Vagina (tissue), 2 donors: ENCODE measurements at places on chromosomes 11 and 22.
A peak's percentile ranks its signal among the peaks of the same experiment; 100 is the strongest.

DNA sequence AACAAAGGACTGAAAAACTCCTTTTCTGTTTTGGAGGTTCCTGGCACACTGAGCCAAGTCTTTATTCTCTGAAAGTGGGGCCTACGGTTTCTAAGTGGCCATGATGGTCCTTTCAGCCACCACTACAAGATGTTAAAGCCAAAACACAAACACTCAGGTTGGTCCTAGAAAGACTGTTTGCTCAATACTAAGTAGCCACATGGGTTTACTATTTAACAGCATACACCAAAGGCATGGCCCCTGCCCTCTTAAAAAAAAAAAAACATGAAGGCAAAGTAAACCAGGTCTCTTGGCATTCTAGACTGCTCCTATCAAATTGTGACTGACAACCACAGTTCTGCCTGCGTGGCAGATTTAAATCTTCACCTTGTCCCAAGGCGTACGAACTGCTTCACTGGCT is 123.6 kb upstream of the BID start:
- H3K27me3 ChIP-seq: no peaks in the 10 kb centered on the region
- no peak overlapping the region for H3K4me3 ChIP-seq
- no peaks in the 10 kb centered on the region for H3K4me1 ChIP-seq

- no peak overlapping the region for H3K4me3 ChIP-seq
- no peaks in the 10 kb centered on the region for H3K4me1 ChIP-seq
- no peak overlapping the region for H3K27ac ChIP-seq
- H3K27me3 ChIP-seq: no peaks in the 10 kb centered on the region
- H3K36me3 ChIP-seq: no peaks in the 10 kb centered on the region
- DNase-seq: no peak
These were observed 20.0 kb downstream of the PATE3 start for GRCh38 chr11:125807909-125808308.

GRCh38 chr22:19579880-19580279 is 55.7 kb upstream of the CLDN5 start:
- H3K27me3 ChIP-seq: no peaks in the 10 kb centered on the region
- no peaks in the 10 kb centered on the region for H3K36me3 ChIP-seq
- DNase-seq: no peak
- no peak overlapping the region for H3K27ac ChIP-seq

GRCh38 chr11:113317339-113317738 is 3.0 kb downstream of the TTC12 start:
- H3K27me3 ChIP-seq: no peaks in the 10 kb centered on the region

- H3K36me3 ChIP-seq: no peaks in the 10 kb centered on the region
- no peak overlapping the region for H3K27ac ChIP-seq
- no peak for DNase-seq
- H3K4me1 ChIP-seq: no peaks in the 10 kb centered on the region
- no peaks in the 10 kb centered on the region for H3K27me3 ChIP-seq
- no peak overlapping the region for H3K4me3 ChIP-seq
These were observed 643.9 kb downstream of the TBC1D22A start for GRCh38 chr22:47406180-47406834.

DNA sequence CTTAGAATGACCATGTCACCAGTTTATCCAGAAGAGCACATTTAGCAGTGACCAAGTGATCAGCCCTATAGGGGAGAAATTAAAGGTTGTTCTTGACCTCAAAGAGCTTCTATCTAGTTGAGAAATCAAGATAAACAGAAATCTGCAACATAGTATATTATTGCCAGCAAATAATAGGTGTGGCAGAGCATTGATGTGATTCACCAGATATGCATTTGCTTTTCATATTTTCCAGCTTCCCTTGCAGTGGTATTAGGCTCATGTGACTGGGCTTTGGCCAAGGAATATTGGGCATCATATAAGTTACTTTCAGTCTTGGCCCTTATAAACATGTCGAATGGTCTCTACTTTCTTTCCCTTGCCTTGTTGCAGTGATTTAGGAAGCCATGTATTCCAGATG is 34.5 kb downstream of the COMMD9 start:
- no peaks in the 10 kb centered on the region for H3K4me1 ChIP-seq
- H3K36me3 ChIP-seq: no peaks in the 10 kb centered on the region
- no peak overlapping the region for H3K4me3 ChIP-seq
- no peak overlapping the region for H3K27ac ChIP-seq
- no peaks in the 10 kb centered on the region for H3K27me3 ChIP-seq
- no peak for DNase-seq

- H3K4me1 ChIP-seq: no peaks in the 10 kb centered on the region
- H3K4me3 ChIP-seq: no peak overlapping the region
- no peaks in the 10 kb centered on the region for H3K36me3 ChIP-seq
- DNase-seq: no peak
- H3K27ac ChIP-seq: no peak overlapping the region
These were observed 161.3 kb downstream of the MYO18B start for GRCh38 chr22:25903294-25903693.

DNA sequence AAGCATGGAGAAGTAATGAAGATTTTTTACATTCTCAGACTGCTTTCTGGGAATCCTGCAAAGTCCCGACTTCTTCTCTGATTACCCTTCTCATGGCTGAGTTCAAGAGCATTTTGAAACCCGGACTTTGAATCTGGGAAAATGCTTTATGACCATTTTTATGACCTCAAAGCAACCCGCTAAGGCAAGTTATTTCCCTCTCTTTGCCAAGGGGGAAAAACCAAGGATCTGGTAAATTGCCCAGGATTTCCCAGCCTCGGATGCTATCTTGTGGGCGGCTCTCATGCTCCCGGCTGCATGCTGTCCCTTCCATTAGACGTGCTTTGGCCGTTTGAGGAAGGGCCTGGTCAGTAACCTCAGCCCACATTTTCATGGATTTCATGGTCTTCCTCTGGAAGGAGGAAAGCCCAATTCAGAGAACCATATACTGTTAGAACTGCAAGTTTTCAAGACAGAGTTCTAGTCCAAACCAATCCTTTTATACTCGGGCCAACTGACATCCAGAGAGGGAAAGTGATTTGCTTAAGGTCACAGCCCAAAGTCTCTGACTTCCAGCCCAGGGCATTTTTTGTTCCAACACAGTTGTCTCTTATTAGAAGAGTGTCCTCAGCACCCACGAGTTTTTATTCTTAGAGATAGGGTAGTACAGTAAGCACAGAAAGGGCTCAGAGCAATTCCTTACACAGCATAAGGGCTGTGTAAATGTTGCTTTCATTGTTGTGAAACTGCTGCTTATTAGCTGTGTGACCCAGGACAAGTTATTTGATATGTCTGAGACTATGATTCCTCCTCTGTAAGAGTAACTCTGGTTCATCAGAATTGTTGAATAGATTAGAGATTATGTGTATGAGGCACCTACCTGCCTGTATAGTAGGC is 77.4 kb downstream of the NAV2 start:
- no peak overlapping the region for H3K27ac ChIP-seq
- H3K36me3 ChIP-seq: no peaks in the 10 kb centered on the region
- H3K27me3 ChIP-seq: no peaks in the 10 kb centered on the region
- H3K4me3 ChIP-seq: no peak overlapping the region
- no peak for DNase-seq

DNA sequence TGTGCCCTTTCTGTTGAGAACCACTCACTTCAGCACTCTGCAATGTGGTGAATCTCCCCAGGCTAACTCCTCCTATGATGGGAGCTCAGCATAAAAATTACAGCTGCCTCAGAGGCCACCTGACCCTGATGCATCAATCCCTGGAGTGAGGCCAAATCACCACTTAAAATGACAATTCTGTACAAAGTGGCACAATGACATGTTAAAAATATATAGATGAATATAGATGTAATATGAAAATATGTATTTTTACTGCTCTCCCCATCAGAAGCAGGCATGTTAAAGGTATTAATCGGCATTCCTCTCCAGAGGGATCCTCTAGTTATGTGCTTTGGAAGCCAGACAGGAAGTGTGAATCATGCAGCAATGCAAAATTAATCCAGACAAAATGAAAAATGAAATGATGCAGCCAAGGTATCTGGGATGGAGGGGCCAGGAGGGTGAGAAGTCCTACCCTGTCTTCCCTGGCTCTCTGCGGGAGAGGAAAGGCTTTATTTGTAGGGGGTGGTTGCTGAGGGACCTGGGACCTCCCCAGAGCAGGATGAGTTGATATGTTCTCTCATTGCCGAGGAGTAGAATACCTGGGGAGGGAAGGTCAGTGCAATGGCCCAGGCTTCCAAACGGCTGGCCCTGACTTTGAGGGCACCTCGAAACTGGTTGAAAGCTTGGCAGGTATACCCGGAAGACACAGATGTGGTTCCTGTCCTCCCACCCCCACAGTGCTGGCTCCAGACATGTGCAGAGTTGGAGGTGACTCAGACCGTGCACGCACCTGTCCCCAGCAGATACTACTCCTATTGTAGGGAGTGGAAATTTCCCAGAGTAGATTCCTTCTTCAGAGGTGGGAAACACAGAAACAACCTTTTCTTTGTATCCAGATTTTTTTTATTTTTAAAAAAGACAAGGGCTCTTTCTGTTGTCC is 347.9 kb upstream of the NCAM1 start:
- peaks cover 27% of the 10 kb centered on the region for H3K4me1 ChIP-seq
- DNase-seq: peak; percentile 90
- H3K4me3 ChIP-seq: no peak overlapping the region

DNA sequence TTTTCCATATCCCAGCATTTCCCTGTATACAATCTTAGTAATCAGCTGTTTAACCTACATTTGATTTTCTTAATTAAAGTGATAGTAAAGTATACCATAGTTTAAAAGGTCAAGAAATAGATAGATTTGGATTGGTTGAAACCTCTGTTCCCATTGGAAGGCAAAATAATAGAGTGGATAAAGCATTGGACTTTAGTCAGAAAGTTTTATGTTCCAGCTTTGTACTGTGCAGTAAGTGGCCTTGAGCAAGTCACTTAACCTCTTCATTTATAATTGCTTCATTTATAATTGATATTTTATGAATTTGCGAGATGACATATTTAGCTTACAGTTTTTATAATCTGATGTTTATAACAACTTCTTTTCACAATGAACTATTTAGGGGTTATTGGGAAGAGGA is 3.6 kb downstream of the ZFP91 start:
- H3K4me1 ChIP-seq: peaks cover 58% of the 10 kb centered on the region
- H3K36me3 ChIP-seq: no peaks in the 10 kb centered on the region
- no peak for DNase-seq
- H3K27ac ChIP-seq: no peak overlapping the region
- no peaks in the 10 kb centered on the region for H3K27me3 ChIP-seq

DNA sequence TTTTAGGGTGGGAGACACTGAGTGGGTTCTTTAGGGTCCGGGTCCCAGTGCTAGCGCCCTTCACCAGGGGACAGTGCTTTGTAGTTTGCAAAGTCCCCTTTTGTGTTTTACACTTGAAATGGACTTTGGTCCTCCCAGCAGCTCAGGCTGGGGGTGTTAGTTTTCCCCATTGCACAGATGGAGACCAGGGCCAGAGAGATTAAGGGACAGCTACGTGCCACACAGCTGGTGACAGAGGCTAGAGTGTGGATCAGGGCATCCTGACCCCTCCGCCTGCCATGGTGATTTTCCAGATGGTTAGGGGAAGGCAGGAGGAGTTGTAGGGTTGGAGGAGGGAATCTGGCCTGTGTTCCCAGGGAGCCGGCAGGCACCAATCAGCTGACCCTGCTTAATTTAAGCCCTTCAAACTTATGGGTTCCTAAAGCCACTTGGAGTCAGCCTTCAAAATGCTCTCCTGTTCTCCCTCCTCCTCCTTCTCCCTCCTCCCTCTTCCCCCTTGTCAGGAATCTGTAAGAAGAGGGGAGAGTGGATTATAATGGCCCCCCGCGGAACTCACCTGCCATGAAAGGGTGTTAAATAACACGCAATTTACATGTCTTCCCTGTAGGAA is 22.5 kb upstream of the MPPED1 start:
- DNase-seq: no peak
- H3K36me3 ChIP-seq: no peaks in the 10 kb centered on the region
- no peaks in the 10 kb centered on the region for H3K27me3 ChIP-seq
- H3K4me1 ChIP-seq: no peaks in the 10 kb centered on the region

DNA sequence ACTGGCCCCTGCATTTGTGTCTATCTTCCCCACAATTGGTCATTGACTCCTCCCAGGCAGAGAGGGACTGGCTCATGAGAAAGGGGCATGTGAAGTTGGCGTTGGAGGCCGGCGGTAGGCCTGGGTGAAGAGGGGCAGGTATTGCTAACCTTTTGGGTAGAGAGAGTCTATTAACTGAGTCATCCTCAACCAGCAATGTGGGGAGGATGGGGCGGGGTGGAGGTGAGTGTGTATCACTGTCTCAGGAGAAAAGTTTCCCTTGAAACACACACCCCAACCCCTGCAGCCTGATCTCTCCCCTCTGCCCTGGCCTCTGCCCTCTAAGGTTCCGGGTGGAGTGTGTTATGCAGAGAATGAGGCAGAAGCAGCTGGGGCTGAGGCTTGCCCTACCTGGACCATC is 60.1 kb upstream of the PHF21B start:
- H3K4me3 ChIP-seq: no peak overlapping the region
- no peaks in the 10 kb centered on the region for H3K27me3 ChIP-seq
- H3K36me3 ChIP-seq: no peaks in the 10 kb centered on the region
- H3K27ac ChIP-seq: no peak overlapping the region

DNA sequence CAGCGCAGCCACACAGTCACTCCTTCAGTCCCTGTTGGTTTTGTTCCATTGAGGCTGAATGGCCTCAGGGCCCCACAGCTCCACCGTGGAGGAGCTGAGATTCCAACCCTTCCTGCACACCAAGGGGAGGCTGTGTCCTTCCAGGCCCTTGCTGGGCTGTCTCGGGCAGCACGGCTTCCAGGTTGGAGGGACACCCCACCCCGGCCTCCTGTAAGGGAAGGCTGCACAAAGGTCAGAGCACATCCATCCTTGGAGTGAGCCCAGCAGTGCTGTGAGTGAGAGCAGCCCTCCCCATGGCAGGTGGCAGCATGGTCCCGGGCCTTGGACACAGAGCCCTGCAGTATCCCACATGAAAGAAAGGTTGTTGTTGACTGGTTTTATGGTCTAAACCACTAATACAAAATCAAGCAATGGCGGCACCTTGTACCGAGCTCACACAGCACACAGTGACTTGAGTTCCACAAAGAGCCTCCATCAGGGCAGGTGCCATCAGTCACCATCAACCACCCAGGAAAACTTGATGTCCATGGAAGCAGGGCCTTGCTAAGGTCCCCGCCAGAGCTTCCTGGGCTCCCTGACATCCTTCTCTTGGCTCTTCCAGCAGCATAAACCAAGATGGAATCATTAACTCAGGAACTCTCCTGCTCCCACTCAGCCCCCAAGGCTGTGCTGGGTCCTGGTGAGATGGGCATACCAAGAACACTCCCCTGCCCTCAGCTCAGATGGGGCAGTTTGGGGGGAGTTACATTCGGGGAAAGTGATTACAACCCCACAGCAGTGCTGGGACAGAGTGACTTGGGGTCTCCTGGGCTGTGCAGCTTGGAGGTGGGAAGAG is 1500.4 kb downstream of the TBC1D22A start:
- no peak for DNase-seq
- H3K4me3 ChIP-seq: no peak overlapping the region
- H3K36me3 ChIP-seq: no peaks in the 10 kb centered on the region
- H3K4me1 ChIP-seq: peaks cover under 1% of the 10 kb centered on the region
- H3K27ac ChIP-seq: no peak overlapping the region
